Upper lobe of right lung (tissue), 1 donor: ENCODE measurements at places on chromosomes 16 and 17.
A peak's percentile ranks its signal among the peaks of the same experiment; 100 is the strongest.

DNA sequence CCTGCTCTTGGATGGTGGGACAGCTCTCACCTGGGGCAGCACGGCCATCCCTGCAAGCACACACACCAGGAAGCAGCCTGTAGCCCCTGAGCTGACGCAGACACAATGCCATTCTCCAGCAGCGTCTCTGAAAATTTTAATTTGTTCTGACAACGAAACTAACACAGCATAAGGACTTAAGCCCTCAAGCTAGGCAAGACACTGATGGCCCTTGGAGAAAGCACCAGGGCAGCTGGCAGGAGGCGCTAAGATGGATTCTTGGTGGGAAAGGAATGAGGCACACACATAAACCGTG, 2.7 kb upstream of the LIMD2 start:
- peak; percentile 32 for DNase-seq

DNA sequence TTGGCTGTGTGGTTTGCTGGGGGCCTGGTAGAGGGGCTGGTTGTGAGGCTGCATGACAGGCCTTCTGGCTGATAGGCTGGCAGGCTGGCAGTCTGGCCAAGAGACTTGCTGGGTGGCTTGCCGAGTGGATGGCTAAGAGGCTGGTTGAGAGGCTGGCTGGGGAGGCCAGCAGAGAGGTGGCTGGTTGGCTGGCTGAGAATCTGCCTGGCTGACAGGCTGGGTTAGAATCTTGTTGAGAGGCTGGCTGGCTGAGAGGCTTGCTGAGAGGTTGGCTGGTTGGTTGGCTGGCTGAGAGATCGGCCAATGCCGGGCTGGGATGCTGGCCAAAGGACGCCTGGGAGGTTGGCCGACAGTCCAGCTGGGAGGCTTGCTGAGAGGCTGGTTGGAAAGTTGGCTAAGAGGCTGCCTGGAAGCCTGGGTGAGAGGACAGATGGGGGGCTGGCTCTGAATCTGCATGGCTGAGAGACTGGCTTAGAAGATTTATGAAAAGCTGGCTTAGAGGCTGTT, 35.9 kb upstream of the ACSM2B start:
- peak; percentile 74 for DNase-seq

DNA sequence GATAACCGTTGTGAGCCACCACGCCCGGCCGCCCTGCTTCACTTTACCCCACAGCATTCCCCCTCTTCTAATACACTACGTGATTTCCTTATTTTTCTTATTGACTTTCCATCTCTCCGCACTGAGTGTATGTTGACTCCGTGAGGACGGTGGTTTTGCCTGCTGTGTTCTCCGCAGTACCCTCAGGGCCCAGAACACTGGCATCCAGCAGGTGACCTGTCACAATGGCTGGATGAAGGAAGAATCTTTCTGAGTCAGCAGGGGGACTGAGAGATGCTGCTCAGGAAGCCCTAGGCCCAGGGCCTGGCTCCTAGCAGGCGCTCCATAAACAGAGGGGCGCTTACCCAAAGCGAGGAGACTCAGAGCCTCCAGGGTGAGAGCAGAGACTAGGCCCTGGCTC, 79.5 kb downstream of the RTN4RL1 start:
- no peak for DNase-seq

DNA sequence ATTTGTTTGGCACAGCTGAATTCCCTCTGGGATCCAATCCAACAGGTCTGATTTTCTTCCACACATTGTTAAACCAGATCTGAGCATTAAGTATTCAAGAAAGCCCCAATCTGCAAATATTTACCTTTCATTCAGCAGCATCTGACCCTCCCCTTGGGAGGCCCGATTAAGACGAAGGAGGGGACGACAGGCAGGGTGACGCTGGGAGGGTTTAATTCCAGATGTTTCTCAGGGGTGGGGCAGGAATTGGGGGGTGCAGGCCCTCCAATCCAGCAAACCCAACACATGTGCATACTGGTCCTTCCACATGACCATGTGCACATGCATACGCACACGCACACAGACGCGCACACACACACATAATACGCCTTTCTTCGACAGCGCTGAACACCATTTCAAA, 240.5 kb downstream of the GSG1L start:
- no peak for DNase-seq

GRCh38 chr17:59558953-59559352, 6.5 kb upstream of the DHX40 start:
- DNase-seq = no peak

DNA sequence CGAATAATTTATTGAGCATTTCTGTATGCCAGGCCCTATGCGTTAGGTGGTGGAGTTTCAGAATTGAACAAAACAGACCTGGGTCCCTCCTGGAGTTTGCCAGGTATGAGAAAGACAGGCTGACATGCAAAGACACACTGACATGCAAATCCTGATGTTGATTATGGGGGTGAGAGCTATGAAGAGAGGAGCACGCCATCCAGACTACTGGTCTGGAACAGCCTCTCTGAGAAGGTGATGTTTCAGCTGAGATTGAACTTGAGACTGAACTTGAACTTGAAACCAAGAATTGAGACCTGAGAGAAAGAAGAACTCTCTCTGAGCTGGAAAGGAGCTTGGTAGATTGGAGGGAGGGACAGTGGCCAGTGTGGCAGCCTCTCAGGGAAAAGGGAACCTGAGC, 14.2 kb upstream of the CACNG4 start:
- no peak for DNase-seq
